SJSA1 (cell line): ENCODE measurements at places on chromosomes 13 and 19.

DNA sequence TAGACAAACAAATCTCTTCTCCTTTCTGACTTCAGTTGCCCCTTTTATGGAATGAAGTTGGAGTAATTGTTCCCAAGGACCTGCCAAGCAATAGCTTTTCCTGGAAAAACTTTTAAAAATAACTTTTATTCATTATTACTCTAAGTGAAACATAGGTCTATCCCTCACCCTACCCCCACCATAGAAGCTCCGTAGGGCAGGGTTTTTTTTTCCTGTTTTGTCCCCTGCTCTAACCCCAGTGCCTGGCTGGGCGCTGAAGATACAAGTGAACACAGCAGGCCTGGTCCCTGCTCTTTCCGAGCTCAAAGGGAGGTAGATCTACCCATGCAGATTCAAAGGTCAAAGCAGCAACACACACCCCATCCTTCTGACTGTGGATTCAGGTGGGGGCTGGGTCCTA lies 8.7 kb upstream of the GNG8 start:
- no peak for DNase-seq

GRCh38 chr13:99894840-99895443 lies 76.6 kb downstream of the ZIC5 start:
- peak; percentile 68 for DNase-seq

- no peak for DNase-seq
Observed at GRCh38 chr13:88074794-88075510, 403.8 kb downstream of the SLITRK5 start.

- DNase-seq = peak; percentile 60
Observed at GRCh38 chr13:113669755-113670341, 2.8 kb downstream of the GRK1 start.

DNA sequence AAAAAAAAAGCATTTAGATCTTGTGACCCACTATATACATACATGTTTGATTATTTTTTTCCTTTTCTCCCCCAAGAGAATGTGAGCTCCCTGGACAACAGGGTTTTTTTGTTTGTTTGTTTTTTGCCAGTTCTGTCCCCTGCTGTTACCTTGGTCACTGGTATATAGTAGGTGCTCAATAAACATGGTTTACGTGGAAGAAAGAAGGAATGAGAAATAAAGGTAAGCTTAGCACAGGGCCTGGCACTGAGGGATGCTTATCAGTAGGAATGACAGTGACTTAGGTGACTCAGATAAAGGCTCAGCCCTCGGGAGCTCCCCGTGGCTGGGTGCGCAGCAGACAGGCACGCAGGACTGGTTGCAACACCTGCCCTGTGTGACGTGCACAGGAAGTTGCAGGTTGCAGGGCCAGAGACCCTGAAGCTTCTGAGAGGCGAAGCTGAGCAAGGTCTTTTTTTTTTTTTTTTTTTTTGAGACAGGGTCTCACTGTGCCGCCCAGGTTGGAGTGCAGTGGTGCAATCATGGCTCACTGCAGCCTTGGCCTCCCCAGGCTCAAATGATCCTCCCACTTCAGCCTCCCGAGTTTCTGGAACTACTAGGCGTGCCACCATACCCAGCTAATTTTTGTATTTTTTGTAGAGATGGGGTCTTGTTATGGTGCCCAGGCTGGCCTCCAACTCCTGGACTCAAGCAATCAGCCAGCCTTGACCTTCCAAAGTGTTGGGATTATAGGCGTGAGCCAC lies 10.3 kb upstream of the PAK4 start:
- no peak for DNase-seq

- no peak for DNase-seq
Observed at GRCh38 chr13:112161521-112162301, 94.8 kb downstream of the SOX1 start.

GRCh38 chr13:20570517-20570916 lies 3.6 kb downstream of the IFT88 start:
- no peak for DNase-seq

DNA sequence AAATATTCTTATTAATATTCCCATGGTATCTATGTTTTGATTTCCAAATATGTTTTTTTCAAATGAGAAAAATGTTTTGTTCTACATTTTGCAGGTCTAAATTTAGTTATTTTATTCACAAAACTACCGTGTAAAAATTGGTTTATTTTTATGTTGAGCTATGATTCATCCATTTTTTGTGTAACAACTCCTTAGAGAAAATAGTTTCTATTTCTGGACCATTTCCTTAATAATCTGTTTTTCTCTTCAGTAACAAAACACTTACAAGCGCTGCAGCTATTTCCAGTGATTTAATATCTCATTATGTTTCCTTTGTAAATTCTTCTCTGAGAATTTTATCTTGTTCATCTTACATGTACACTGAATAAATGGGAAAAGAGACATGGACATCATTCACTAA lies 550.7 kb upstream of the SLITRK5 start:
- no peak for DNase-seq

- no peak for DNase-seq
Observed at GRCh38 chr13:47564041-47564440, 437.0 kb downstream of the SUCLA2 start.

DNA sequence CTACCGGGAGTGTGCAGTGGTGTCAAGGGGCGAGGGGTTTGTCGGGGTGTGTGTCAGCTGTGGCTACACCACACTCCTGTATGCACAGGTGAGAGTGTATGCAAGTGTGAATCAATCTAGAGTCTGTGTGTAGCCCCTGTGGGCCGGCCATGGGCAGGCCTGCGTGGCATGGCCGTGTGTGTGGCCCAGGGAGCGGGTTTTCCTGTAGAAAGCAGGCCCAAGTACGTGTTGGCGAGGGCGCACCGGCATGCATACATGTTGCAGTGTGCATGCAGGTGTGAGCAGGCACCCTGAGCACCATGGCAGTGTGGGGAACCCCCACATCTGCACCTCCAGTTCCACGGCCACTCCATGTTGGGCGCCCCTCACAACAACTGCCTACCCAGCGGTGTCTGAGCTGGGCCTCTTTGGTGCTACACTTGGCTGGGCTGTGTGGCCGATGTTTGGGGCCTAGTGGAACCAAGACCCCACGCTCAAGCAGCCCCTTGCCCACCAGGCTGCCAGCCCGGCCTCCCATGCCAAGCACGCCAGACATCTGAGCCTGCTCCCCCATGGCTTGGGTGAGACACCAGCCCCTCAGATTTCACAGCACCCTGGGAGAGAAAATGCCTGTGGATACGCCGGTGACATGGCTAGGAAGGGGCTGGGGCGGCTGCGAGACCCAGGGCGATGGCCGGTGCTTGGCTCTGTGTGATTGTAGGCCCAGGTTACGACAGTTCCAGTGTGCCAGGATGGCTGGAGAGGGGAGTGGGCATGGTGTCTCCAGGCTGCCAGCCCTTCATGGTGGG lies 2.1 kb downstream of the NFIX start:
- no peak for DNase-seq

GRCh38 chr19:14056741-14057356 lies 5.0 kb downstream of the PALM3 start:
- no peak for DNase-seq

DNA sequence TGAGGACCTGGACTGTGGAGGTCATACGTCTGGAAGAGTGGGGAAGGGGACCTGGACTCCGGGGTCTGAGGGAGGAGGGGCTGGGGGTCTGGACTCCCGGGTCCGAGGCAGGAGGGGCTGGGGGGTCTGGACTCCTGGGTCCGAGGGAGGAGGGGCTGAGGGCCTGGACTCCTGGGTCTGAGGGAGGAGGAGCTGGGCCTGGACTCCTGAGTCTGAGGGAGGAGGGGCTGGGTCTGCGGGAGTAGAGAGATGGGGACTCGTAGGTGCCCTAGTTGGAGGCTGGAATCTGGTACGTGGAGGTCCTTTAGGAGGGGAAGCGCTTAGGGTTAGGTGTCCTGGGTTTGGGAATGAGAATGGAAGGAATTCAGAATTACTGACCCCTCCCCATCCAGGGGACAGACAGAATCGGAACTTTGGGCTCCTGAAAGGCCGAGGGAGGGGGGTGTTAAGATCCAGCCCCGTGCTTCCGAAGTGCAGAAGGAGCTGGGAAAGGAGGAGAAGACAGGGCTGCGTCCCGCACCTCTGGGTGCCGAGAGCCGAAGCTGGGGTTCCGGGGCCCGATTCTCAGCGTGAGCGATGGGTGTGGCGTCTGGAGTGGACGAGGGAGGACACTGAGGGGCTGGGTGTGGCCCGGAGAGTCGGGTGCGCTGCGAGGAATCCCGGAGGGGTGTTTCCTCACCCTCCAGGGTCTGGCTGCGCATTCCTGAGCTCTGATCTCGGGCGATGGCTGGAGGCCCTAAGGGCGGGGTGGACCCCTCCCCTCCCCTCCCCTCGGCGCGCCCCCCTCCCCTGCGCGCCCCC lies 608 bp downstream of the MYADM start:
- peak; percentile 64 for DNase-seq

DNA sequence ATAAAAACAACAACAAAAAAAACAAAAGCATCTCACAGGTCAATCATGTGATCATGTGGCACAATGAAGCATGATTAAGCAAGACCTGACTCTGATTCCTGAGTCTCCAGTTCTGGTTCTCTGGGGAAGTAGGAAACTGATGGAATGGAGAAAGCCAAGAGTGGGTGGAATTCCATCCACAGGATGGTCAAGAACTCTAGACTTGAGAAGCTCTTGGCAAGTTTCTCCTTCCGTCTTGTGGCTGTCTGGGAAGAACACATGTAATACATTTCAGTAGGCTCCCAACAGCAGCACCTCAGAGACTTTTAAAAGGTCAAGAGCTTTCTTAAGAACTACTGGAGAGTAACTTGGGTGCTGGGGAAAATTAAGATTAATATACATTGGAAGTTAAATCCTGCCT lies 78.6 kb upstream of the TSHZ3 start:
- DNase-seq = no peak

DNA sequence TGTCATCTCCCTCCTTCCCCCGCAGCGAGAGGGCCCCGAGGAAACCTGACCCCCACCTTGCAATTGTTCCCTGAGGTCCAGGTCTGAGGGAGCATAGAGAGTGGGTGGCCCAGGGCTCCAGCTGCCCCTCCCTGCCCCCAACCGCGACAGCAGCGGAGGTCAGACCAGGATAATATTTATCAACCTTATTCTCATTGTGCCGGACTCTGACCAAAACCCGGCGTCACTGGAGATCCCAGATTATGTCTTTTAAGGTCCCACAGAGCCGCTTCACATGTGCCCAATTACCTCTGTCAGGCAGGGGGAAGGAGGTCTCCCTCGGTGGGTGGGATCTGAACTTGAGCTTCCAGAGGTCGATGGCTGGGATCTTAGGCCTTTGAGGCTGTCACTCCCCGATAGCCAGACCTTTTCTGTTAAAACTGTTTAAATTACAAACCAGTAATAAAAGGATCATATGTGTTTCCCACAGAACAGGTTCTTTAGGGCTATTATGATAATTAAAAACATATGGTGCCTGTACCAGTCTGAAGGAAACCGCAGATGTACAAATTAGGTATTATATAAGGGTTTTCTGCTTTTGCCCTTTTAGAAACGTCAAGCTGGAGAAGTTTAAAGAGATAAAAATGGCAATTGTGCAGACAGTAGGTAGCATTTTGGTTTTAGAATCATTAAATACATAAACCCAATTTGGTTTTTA lies 195.5 kb downstream of the ZNF536 start:
- DNase-seq = peak; percentile 79

GRCh38 chr13:102040812-102041211 lies 361.0 kb downstream of the FGF14 start:
- DNase-seq = no peak

DNA sequence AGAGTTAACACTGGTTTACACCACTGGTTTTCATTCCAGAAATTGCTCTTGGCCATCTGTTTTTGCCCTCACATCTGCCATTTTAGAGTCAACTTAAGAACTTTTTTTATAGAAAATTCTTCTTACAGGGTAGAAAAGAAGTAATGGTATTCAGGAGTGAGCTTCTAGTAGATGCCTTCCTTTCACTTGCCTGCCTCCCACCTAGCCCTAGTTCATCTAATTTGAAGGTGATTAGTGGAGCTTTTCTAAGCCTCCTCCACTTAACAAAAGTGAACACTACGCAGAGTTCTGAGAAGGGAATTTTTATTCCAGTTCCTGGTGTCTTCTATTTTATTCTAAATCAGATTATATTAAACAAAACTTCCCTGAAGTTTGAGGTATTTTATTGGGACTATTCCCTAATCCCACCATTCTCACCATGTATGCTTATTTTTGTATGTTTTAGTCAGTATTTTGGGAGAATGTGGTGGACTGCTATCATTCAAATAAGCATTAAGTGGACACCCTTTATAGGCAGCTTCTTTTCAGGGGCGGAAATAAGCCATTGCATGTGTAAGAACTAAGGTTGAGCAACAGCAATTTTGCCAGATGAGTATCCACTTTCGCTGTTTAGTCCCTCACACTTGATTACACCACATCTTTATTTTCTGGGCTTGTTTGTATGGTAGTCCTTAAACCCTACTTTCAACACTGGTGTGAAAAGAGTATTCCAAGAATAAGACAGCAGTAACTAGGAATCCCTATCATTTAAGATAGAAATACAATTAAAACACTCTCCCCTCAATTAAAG lies 156.9 kb downstream of the ENOX1 start:
- DNase-seq = no peak

- no peak for DNase-seq
Observed at GRCh38 chr19:7522923-7523667, 671 bp downstream of the MCOLN1 start.

GRCh38 chr19:33653684-33654083 lies 31.9 kb downstream of the CHST8 start:
- DNase-seq = no peak

DNA sequence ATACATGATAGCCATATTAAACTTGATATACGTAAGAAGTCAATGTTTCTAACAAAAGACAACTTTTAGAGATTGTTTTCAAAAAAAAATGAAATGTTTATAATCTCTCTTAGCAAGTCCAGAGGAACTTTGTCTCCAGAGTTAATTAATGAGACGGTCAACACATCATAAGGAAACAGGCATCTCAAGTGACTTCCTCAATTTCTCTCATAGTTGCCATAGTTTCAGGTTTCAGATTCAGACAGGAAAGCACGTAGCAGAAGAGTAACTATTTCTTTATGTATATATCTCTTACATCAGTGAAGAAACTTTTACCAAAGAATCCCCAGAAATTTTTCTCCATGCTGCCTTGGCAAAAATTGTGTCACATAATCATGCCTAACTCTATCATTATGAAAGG lies 159.6 kb upstream of the ATXN8OS start:
- no peak for DNase-seq

- no peak for DNase-seq
Observed at GRCh38 chr19:33299051-33299688, 3.2 kb downstream of the CEBPA start.

- DNase-seq = no peak
Observed at GRCh38 chr19:19461671-19462622, 53.4 kb downstream of the TSSK6 start.

GRCh38 chr13:98909016-98909415 lies 68.8 kb downstream of the DOCK9 start:
- peak; percentile 78 for DNase-seq

DNA sequence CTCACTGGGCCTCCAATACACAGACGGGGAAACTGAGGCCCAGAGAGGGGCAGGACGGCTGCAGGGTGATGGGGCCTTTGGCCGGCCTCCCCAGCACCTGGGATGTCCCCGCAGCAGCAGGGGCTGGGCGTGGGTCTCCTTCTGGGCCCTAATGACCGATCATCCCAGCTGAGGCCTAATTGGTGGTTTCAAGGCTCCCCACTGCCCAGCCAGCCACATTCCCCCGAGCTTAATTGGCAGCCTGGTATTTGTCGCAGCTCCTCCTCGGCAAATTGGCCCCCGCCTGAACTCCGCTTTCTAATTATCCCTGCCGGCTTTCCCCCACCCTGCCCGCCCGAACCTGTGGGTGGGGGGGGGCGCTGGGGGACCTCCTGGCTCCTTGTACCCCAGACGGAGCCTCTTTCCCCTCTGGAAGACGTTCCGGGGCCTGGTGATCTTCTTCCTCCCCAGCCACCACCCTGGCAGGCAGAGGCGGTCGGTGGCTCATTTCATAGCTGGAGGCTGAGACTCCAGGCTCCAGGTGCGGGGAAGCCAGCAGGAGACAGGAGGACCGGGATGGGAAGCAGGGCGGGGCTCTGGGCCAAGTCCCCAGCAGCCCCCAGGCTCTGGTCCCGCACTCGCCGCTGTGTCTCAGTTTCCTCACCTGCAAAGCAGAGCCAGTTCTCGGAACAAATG lies 27.2 kb upstream of the WDR18 start:
- no peak for DNase-seq
